ENCODE measurements at places on chromosomes 1 and 21.

DNA sequence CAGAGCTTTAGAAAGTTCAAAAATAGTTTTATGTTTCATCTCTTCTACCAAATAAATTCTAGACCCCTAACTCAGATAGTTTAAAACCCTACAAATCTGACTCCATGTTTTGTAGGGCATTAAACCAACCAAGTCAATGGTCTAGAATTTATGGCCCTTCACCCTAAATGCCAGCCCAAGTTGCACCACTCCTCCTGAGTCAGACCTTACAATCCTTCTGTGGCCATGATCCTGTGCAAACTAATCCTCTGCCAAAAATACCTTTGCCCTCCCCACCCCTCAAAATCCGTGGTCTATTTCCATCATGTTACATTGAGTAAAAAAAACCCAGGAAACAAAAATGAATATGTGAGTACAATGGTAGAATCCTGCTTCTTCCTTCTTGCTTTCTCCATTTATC is 179.3 kb downstream of the NR5A2 start:
- DNase-seq: no peak

GRCh38 chr1:227032396-227032795 is 92.3 kb downstream of the COQ8A start:
- no peak for DNase-seq

DNA sequence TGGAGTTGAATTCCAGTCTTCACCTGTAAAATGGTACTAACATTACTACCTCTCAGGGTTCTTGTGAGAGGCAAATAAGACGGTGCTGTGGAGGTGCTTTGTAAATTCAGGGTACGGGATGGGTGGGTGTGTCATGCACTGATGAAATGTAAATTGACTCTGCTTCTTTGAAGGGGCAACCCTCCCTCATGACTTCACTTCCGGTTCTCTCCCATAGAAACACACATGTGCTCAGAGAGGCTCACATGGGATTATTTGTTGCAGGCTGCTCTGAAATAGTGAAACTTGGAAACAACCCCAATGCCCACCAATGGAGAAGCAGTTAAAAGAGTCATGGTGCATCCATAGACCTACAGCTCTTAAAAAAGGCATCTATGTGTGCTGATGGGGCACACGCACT is 44.9 kb upstream of the SCMH1 start:
- DNase-seq: no peak

GRCh38 chr1:53769780-53770179 is 30.8 kb upstream of the GLIS1 start:
- no peak for DNase-seq

DNA sequence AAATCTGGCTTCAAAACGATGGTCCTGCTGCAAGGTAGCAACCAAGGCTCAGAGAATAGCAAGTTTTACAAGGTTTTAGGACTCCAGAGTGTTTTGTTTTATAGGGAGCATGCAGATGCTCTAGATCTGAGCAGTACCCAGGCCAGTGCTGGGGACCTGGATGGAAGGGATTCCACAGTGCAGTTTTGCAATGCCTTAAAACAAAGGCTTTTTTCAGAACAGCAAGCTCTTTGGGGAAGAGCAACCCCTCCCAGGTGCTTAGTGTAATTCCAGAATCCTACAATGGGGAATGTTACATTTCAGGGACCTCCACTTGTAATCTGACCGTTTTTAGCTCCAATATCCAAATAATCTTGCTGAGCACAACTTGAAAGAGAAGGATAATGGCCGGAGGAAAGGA is 6.7 kb downstream of the ROR1 start:
- DNase-seq: no peak

DNA sequence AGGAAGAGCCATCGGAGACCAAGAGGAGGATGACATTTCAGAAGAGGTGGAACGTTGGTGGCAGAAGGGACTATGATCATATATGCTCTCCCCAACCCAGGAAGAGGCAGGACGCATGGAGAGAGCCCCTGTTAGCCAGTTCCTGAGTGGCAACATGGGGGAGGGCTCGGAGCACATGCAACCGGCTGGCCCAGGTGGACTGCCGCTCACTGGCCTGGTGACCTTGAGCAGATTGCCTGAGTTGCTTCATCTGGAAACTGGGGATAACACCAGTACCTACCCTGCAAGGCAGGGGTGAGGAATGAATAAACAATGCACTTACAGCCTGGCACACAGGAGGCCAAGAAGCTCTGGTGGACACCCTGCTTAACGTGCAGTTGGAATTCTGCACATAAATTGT is 29.0 kb downstream of the SYT6 start:
- no peak for DNase-seq

- no peak for DNase-seq
Measured at GRCh38 chr1:81192647-81193642, 607.8 kb upstream of the ADGRL2 start.

DNA sequence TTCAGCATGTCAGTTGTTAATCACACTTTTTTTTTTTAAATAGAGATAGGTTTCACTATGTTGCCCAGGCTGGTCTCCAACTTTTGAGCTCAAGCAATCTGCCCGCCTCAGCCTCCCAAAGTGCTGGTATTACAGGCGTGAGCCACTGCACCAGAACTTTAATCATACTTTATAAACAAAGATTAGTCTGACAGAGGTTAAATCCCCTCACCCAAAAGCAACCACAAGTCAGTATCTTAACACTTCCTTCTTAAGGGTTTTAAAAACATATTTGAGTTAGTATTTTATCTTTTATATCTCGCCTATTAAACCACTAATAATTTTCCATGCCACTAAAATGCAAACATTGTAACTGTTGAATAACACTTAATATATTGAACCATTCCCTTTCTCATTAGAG is 70.2 kb downstream of the COP1 start:
- DNase-seq: no peak

GRCh38 chr1:157310401-157310800 is 172.2 kb upstream of the ETV3 start:
- DNase-seq: no peak

DNA sequence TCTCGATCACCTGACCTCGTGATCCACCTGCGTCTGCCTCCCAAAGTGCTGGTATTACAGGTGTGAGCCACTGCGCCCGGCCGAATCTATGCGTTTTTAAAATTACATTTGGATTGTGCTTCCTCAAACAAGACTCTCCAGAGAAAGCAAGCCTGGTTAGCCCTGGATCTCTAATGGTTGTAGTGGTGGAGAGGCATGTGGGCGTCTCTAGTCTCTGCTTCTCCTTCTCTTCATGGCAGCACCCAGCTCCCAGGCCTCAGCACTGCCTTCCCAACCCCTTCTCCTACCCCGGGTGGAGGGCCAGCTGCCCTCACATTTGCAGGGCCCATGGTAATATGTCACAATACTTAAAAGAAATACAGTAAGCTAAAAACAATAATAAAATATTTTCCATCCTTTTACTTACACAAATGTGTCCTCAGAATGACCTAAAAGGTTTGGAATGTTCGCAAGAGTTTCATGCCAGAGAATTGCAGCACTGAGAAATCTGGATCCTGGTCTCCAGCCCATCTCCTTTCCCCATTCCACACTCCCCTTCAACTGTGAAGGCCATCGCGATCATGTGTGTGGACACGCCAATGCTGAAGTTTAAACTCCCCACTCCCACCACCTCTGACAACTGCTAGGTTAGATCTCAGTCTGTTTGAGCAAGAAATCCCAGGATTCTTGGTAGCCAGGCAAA is 7.0 kb downstream of the OR14I1 start:
- DNase-seq: no peak

- DNase-seq: no peak
Measured at GRCh38 chr21:42757826-42758655, 104.6 kb downstream of the PDE9A start.

DNA sequence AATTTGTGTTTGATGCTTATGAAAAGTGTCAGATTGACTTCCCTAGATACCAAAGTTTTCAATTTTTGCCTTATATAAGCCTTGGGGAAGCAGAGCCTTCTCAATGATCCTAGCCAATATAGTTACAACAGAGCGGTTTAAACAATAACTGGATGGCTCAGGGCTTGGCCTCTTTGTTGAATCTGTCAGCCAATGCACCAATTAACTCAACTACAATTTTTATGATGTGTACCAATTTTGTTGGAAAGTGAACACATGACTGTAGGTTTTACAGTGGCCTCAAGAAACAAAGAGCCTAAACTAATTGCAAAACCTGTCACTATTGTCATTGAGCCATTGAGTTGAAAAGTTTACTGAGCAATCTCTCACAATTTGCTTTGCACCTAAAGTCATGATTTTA is 71.6 kb upstream of the RGS18 start:
- no peak for DNase-seq

DNA sequence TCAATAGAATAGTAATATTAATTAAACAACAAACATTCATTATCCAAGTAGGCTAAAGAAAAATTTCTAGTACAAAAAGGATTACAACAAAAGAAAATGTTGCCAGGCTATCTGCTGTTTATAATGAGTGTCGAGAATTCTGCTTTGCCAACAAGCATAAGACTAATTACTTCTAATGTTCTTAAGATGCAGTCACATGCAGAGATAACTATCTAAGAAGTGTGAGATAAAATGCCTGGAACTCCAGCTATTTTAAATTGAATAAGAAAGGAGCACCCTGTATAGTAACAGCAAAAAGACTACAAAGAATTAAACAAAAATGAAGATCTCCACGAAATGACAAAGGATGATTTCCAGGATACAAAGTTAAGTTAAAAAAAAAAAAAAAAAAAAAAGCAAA is 59.9 kb downstream of the APP start:
- no peak for DNase-seq

- DNase-seq: no peak
Measured at GRCh38 chr21:14871861-14872260, 192.9 kb downstream of the NRIP1 start.

GRCh38 chr1:183424691-183425090 is 6.5 kb upstream of the NMNAT2 start:
- no peak for DNase-seq

GRCh38 chr1:29240986-29241385 is 4.7 kb downstream of the PTPRU start:
- DNase-seq: no peak

GRCh38 chr1:211372463-211372862 is 45.8 kb downstream of the TRAF5 start:
- DNase-seq: no peak

DNA sequence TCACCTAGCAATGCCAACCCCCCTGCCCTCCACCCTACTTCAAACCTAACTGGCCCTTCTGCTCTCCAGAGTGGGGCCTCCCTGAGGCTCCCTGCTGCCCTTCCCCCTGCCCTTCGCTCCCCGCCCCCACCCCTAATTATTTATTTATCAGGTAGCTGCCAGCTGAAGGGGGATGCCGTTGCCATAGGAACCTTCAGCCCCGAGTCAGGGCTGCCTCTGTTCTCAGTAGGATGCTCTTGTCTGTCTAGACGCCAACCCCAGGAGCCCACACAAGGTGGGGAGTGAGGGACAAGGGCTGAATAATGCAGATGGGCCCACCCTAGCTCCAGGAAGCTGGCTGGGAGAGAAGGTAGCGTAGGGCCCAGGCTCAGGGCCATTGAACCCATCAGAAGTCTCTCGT is 41.1 kb downstream of the NKAIN1 start:
- DNase-seq: no peak

GRCh38 chr1:101051688-101052638 is 26.4 kb upstream of the DPH5 start:
- DNase-seq: no peak

DNA sequence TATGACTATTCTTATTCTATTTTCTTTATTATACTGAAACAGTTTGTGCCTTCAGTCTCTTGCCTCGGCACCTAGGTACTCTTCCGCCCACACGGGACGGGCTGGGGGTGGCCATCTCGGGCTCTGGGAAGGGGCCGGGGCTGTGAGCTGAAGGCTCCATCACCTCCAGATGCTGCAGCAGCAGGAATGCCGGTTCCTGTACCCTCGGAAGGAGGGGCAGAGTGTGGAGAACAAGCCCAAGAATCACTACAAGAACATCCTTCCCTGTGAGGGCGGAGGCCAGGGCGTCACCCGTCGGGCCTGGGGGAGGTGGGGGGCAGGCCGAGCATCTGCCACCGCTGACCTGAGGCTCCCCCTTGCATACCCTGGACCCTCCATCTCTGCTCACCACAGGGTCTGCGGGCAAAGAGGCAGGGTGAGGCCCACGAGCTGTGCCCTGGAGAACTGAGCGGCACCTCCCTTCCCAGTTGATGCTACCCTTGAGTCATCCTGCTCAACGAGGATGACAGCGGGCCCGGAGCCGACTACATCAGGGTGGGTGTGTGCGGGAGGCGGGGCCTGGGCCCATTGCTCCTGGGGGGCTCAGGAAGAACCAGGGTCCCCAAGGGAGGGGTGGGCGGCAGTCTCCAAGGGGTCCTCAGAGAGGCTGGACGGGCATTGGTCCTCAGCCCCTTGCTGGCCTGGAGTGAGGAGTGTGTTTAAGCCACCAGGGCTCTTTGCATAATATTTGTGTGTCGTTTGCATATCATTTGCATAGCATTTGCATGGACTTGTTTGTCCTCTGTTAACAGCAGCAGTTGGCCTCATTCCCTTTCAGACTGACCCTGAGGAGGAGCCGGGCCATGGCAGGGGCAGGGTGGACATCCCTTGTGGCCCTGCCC is 7.5 kb downstream of the RNF223 start:
- DNase-seq: no peak

- DNase-seq: no peak
Measured at GRCh38 chr1:28535180-28535579, 17.7 kb upstream of the TRNAU1AP start.

- no peak for DNase-seq
Measured at GRCh38 chr1:31505911-31506497, 70.3 kb upstream of the TINAGL1 start.

Data from left ventricle myocardium superior (tissue), 1 donor.